ENCODE measurements at places on chromosomes 13 and 19.

- no peak for DNase-seq
Observed at GRCh38 chr19:1395194-1396018, 5.9 kb downstream of the GAMT start.

GRCh38 chr13:99909836-99910619 is 61.5 kb downstream of the ZIC5 start:
- DNase-seq: peak; percentile 28

GRCh38 chr19:38842439-38843174 is 7.2 kb downstream of the HNRNPL start:
- DNase-seq: no peak

DNA sequence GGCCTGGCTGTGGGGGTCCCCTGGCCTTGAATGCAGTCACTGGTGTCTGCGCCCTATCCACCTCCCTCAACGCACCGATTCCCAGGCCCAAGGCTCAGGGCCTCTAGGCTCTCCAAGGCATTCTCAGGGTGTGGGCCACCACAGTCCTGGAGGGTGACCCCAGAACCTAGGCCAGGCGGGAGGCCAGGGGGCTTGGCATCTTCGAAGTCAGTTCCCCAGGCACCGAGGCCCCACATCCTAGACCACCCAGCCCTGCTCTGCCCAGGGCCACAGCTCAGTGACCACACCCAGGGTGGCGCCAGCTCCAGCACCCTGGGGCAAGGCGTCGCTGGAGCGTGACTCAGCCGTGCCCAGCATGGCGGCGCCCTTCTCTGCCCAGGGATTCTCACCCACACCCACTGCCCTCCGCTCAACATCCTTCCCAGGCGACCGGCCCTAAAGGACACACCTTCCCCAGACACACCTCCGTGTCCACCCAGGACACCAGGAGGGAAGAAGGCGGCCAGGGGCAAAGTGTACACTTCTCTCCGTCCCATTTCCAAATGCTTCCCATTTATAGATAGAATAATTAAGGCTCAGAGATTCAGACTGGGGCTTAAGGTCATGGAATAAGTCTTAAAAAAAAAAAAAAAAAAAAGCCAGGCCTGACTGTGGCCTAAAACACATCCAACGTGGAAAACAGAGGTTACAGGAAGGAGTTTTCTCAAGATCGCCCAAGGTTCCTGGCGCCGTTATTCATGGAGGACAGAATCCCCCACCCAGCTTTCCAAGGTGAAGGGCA is 36.4 kb upstream of the NANOS3 start:
- DNase-seq: no peak

- no peak for DNase-seq
Observed at GRCh38 chr19:8194528-8195267, 14.5 kb upstream of the CERS4 start.

- DNase-seq: peak; percentile 86
Observed at GRCh38 chr13:79541426-79542049, 60.6 kb downstream of the NDFIP2 start.

- DNase-seq: no peak
Observed at GRCh38 chr13:31943591-31943990, 88.0 kb upstream of the FRY start.

- DNase-seq: no peak
Observed at GRCh38 chr19:5949792-5950305, 28.1 kb downstream of the RANBP3 start.

- no peak for DNase-seq
Observed at GRCh38 chr19:43551399-43552197, 18.6 kb downstream of the ZNF575 start.

DNA sequence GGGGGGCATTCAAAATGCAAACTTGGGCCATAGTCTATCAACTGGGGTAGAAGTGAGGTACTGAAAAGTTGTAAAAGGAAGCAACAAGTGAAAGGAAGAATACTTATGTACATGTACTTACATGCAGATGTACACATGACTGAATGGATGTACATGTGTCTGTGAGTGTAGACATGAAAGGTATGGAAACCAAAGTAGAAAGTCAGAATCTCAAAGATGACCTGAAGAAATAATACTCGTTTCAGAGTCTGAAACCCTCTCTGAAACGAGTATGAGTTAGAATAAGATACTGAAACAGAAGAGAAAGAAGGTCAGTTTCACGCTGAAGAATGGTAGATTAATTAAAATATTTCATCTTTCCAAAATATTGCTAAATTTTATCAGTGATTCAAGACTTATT is 13.9 kb downstream of the DZIP1 start:
- DNase-seq: no peak

DNA sequence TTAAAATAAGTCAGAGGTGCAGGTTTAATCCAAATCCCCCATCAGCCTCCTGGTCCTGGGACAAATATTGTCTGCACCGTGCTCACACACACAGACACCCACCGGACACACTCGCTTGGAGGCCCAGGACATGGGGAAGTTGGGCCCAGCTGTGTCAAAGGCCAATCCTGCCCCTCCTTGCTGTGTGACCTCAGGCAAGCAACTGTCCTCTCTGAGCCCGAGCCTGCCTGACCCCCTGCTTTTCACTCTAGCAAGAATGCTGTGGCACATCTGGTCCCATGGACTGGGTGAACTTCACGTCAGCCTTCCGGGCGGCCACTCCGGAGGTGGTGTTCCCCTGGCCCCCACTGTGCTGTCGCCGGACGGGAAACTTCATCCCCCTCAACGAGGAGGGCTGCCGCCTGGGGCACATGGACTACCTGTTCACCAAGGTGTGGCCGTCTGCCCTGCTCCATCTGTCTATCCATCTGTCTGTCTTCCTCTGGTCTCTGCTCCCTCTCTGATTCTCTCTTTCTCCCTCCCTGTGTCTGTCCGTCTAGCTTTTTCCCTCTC is 9.3 kb downstream of the UPK1A start:
- no peak for DNase-seq

Measured in OCI-M1 (cell line).